Ureter (tissue), 1 donor: ENCODE measurements at places on chromosomes 1 and 21. TPM values are rescaled to one million over a fixed set of nuclear protein-coding genes. Genes with fewer than 3 reads are reported as not detected.

Gene GPR52
- total RNA-seq = 5.0 TPM

Gene RXRG
- total RNA-seq = 0.86 TPM

Gene SH2D2A
- total RNA-seq = 6.7 TPM

Gene COL16A1
- total RNA-seq = 110 TPM

Gene CYP4A22
- 0.23 TPM for total RNA-seq

Gene IQGAP3
- total RNA-seq = 0.68 TPM

Gene SLAMF9
- total RNA-seq = not detected

Gene DENND2C
- total RNA-seq = 8.4 TPM

Gene TMIGD3
- total RNA-seq = 1.2 TPM

Gene ESPN
- 6.2 TPM for total RNA-seq

Gene UBL4B
- total RNA-seq = not detected
